Stimulated activated CD4-positive, alpha-beta T cell treated with anti-CD3 and anti-CD28 coated beads, Interleukin-12 subunit alpha, Interleukin-12 subunit beta, amount 100 ng/mL, for 4 hours (primary cell): ENCODE measurements at places on chromosomes 12 and 14.

DNA sequence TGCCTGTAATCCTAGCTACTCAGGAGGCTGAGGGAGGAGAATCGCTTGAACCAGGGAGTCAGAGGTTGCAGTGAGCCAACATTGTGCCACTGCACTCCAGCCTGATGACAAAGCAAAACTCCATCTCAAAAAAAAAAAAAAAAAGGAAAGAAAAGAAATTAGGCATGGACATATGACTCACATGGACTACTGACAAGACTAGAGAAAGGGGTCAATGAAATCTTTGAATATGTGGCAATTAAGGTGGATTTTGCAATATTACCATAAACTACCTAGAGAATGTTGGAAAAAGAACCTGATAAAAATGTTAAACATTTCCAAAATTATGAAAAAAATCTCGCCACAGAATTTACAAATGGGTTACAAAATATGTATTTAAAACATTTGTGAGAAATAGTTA, 873.6 kb downstream of the C12orf50 start:
- no peak for DNase-seq

GRCh38 chr12:59115526-59115925, 195.2 kb upstream of the LRIG3 start:
- DNase-seq: no peak

- peak; percentile 23 for DNase-seq
Observed at GRCh38 chr12:105330931-105331804, 677 bp downstream of the C12orf75 start.

DNA sequence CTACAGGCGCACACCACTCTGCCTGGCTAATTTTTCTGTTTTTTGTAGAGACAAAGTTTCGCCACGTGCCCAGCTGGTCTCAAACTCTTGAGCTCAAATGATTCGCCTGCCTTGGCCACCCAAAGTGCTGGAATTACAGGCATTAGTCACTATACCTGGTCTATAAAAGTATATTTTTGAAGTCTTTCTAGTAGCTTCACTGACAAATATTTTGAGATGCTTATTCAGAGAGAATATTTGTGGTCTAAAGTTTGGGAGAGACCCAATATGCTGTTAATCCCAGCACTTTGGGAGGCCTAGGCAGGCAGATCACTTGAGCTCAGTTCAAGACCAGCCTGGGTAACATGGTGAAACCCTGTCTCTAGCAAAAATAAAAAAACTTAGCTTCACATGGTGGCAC, 22.0 kb upstream of the PPP1R12A start:
- no peak for DNase-seq

GRCh38 chr12:31231611-31232360, 94.2 kb downstream of the SINHCAF start:
- DNase-seq: no peak

DNA sequence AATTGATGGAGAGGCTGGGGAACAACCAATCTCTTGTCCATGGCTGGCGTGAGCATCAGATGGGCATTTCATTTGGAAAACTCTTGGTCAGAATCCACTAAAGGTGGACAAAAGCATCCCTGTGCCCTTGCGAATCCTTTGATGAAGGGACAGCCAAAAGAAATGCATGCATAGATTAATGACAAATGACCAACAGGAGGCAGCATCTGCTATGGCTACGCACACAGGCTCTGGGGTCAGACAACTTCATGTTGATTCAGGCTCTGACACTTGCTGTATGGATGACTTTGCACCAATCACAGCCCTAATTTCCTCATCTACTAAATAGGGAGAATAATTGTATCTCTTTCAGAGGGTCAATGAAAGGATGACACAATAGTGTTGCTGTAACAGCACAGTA, 117.5 kb downstream of the ASCL4 start:
- DNase-seq: no peak

- no peak for DNase-seq
Observed at GRCh38 chr12:72000969-72001648, 62.5 kb downstream of the TPH2 start.

GRCh38 chr12:11986165-11986564, 84.6 kb upstream of the BCL2L14 start:
- no peak for DNase-seq

DNA sequence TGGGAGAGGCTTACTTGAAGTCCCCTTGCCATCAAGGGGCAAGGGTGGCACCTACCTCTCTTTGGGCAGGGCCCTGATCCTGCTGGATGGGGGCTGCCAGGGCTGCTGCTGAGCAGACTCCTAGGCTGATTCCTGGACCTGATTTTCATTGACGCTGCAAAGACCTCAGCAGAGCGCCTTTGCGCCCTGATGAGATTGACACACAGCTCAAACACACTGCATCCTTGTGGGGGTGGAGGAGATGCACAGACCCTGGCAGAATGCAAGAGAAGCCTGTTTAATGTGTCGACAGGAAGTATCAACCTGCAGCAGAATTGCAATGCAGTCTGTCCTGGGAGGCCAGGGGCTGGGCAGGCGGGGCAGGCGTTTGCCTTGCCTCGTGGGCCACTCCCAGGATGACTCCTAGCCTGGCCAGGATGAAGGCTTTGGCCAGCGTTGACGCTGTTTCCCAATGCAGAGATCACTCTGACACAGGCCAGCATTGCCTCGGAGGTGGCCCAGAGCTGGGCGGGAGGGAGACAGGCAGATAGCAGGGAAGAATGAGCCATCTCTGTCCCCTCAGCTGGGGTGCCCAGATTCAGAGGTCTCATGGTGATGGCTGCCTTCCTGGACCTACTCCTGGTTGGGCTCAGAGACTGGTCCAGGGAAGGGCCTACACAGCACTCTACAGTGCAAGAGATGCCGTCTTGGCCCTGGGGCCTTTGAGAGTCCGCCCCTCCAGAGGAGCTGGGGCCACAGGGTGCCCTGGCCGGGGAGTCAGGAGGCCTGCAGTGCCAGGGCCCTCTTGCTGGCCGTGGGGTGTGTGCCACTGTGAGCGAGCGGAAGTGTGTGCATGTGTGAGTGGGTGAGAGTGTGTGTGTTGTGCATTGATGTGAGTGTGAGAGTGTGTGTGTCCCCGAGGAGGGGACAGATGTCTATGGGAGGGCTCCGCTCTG, 108.3 kb downstream of the KIF26A start:
- no peak for DNase-seq

- no peak for DNase-seq
Observed at GRCh38 chr12:123105211-123105826, 45.6 kb downstream of the PITPNM2 start.

DNA sequence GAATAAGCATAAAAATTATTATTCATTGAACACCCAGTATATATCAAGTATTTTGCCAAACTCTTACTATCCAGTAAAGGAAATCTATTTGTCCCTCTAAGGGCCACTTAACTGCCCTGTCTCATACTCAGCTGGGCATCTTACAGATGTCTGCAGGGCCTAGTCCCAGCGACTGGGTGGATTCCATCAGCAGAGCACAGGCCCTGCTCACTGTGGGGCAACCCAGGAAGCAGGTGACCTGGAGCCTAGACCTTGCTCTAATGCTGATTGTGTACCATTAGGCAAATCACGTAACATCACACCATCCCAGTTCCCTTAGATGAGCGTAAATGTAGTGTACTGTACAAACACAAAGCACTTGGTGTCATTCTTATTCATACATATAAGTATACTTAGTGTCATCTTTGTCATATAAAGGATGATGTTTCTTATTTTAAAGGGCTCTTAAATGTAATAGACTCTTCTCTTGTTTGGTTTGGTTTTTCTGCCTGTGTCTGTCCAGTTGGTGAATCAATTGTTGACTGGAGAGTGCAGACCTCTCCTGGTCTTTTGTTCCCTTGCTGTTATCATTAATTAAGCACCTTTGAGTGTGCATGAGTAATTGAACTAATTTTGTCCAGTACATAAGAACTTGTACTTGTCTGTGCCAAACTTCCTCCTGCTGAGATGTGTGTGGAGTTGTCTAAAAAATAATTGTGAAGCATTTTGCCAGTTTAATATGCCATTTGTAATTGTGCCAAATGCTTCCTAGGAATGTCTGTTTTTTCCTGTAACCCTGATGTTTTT, 49.3 kb downstream of the RAB35 start:
- no peak for DNase-seq

DNA sequence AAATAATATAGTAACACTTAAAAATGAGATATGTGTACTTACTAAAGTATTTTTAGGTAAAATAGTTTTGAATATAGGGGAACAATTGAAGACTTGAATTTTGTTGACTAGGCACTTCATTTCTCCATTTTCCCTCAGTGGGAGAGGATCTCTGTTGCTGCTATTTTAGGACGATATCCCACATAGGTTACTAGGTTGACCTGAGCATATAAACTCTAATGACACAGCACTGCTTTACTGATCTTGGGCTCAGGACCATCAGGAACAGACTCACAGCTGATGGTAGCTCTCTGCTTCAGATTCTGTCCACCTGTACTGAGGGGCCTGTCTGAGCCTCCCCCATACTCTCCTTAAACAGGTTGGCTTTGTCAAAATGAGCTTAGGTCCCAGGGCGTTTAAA, 5.9 kb downstream of the NEDD1 start:
- no peak for DNase-seq

DNA sequence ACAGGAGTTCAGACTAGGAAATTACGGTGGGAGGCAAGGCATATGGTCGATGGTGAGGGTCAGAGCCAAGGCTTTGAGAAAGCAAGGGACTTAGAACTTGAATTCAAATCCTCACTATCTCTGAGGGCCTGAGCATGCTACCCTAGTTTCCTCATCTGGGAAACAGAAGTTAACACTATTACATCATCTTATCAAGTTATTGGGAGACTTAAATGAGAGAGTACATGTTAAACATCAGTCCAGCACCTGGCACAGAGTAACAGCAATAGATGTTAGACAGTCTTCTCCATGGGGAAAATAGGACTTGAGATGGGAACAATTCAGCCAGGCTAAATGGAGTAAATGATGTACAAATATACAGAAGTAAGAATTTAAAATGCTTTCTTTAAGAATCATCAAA, 38.5 kb downstream of the SLC38A1 start:
- no peak for DNase-seq

DNA sequence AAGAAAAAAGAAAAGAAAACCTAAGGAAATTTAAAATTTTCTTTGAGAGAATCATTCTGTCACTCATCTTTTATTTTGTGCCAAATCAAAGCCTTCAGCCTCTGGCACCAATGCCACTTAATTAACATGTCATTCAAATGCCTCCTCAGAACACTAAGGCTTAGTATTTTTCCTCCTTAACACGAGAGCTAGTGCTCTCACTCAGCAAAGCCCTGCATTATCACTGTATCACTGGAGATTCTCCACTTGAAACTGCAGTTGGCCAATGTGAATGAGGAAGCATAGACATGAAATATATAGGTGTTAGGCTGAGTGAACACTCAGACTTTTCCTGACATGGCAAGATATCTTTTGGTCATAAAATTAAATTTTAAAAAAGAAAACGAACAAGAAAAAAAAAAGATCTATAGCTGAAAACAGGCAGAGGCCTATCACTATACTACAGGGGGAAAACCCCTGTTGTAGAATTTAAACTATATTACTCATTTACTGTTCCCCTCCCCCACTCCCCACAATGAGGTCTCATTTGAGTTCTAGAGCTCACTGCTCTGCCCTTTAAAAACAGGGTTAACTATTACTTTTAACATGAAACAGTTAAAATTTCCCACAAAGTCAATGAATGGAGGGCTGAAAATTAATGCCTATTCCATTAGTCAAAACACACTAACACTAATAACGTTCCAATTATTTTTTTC, 5.1 kb downstream of the MBIP start:
- DNase-seq: peak; percentile 17

DNA sequence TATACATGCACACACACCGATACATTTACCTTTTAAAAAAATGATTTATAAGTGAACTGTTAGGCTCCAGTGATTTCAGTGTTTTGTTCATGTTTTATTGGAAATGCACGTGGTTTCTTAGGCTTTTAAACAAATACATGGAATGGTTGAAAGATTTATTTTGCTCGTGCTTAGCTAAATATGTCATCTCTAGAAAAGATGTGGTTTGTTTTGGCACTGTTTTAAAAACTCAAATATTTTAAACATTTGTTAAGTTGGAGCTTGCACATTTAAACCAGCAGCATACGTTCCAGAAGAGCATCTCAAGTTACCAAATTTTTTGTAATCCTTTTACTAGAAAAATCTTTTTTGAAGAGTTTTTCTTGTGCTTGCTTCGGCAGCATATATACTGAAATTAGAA, 44.5 kb downstream of the FOXA1 start:
- DNase-seq: no peak

DNA sequence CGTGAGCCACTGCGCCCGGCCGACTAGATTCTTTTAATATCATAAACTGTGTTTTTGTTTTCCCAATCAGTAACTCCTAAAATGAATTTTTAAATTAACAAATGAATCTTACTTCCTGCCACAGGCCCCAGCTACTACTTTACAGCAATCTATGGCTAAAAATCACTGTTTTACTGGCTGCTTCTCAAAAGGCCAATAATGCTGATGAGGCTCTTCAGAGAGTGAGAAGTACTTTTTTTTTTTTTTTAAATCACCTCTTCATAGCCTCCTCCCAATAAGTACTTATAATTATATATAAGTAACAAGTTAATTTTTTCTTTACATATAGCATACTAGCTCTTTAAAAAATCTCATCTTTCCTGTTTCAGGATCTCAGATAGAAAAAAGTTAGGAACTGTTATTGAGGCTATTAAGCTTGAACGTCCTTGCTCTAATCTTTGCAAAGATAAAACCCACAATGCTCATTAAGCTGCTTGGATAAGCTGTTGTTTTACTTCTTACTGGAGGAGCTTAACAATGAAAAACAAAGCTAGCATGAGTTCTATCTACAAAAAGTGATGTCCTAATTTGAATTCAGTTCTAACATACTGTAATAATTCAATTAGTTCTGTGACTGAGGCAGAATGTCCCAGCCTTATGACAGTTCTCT, 12.8 kb upstream of the WDR20 start:
- DNase-seq: no peak

GRCh38 chr14:24465368-24465767, 22.8 kb upstream of the SDR39U1 start:
- DNase-seq: no peak

- DNase-seq: no peak
Observed at GRCh38 chr12:76863005-76863670, 15.7 kb downstream of the CSRP2 start.

- DNase-seq: no peak
Observed at GRCh38 chr12:55372521-55372920, 9.7 kb downstream of the OR6C75 start.

DNA sequence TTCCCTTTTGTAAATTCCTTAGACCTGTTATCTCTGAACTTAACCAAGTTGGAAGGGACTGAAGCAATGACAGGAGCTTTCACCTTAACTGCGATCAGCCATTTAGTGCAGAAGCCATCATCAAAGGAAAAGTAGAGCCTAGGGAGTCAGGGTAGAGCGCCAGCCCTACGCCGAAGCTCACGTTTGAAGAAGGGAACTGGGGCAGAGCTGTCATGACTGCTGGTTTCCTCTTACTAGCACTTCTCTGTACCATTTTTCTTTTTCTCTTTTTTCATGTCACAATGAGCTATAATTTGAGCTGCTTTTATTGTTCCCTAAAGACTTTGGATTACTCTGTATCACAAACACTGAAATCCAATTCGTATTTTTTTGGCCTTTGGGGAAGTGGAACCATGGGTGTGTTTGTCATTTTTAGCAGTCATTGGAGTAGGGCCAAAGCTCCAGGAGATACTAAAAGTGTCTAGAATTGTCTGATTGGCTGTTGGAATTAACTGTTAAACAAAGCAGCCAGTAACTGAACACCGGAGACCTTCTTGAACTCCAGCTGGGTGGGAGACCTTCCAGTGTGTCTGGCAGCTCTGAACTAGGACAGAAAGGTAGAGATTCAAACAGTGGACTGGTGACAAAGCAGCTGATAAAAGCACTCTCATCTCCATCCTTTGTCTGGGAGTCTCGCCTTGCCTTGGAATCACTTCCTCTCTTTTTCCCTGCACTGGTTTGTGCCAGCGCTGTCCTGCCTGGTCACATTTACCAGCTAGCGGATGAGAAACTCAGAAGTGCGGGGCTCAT, 9.1 kb downstream of the MTRFR start:
- DNase-seq: no peak
